NCI-H345 (cell line): ENCODE measurements at places on chromosomes 1 and 21.

GRCh38 chr1:201645956-201646355 lies 107.0 kb downstream of the NAV1 start:
- DNase-seq = no peak

DNA sequence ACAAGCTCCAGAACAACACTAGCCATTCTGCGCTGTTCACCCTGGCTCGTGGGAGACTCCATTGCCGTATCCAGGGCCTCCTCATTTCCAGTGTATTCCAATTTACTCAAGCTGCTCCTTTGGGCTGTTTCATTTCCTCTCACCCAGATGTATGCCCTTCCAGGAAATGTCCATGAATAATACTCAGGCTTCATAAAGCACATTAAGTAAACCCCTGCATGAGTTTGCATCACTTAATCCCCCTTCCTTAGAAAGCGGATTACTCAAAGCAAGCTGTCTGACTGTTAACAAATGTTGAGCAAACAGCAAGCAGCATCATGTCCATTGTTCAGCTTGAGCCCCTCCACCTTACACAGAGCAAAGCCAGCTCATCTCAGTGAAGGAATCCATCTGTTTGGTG lies 403.6 kb upstream of the PBX1 start:
- DNase-seq = no peak

DNA sequence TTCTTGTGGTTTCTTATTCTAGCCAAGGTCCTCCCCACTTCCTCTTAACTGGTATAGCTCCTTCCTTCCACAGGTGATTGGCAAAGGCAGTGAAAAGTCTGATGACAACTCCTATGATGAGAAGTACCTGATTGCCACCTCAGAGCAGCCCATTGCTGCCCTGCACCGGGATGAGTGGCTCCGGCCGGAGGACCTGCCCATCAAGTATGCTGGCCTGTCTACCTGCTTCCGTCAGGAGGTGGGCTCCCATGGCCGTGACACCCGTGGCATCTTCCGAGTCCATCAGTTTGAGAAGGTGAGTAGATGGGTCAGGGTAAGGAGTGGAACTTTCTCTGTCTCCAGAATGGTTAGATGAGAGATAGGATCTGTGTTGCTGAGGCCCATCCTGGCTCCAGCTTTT lies 14.2 kb upstream of the CELSR2 start:
- DNase-seq = no peak

- DNase-seq = no peak
These were observed 55.1 kb upstream of the ZNF281 start for GRCh38 chr1:200464784-200465400.

DNA sequence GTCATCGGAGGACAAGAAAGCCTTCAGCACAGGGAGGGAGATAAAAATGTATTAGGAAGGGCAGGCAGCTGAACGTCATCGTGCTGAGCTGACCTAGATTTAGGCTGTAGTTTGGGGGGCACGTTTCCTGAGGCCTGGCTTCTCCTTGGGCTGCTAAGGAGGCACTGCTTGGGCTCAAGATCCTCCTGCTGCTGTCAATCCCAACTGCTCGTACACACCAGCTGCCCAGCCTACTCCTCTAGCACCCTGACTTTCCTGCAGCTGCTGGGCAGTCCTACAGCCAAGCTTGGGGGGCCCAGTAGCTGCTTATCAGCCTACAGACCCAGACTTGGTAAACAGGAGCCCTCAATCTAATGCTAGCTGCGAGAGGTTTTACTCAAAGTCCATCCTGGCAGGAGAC lies 6.2 kb downstream of the TMEM35B start:
- DNase-seq = no peak

DNA sequence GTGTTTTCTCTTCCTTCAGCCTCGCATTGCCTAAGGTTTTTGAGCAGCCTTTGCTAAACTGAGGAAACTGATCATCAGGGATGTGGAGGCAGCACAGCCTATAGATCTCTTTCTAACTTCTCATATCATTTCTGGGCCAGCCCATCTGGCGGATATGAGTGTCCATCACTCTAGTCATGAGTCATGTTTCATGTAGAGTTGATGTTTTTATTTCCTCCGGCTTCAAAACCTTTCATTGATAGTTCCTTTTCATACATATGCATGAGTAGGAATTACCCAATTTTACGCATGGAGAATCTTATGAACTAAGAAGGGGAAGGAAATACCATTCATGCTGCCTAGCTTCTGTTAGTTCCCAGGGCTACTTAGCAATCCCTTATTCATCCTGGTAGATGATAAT lies 66.3 kb downstream of the SPATA46 start:
- DNase-seq = no peak

GRCh38 chr1:2248127-2248826 lies 20.2 kb downstream of the SKI start:
- DNase-seq = no peak

- DNase-seq = no peak
These were observed 163.9 kb downstream of the LYPLAL1 start for GRCh38 chr1:219337588-219337987.

GRCh38 chr1:65921446-65921845 lies 128.8 kb downstream of the PDE4B start:
- no peak for DNase-seq

GRCh38 chr1:58899587-58900271 lies 115.9 kb upstream of the JUN start:
- no peak for DNase-seq
